ENCODE measurements at places on chromosomes 12 and 14.

DNA sequence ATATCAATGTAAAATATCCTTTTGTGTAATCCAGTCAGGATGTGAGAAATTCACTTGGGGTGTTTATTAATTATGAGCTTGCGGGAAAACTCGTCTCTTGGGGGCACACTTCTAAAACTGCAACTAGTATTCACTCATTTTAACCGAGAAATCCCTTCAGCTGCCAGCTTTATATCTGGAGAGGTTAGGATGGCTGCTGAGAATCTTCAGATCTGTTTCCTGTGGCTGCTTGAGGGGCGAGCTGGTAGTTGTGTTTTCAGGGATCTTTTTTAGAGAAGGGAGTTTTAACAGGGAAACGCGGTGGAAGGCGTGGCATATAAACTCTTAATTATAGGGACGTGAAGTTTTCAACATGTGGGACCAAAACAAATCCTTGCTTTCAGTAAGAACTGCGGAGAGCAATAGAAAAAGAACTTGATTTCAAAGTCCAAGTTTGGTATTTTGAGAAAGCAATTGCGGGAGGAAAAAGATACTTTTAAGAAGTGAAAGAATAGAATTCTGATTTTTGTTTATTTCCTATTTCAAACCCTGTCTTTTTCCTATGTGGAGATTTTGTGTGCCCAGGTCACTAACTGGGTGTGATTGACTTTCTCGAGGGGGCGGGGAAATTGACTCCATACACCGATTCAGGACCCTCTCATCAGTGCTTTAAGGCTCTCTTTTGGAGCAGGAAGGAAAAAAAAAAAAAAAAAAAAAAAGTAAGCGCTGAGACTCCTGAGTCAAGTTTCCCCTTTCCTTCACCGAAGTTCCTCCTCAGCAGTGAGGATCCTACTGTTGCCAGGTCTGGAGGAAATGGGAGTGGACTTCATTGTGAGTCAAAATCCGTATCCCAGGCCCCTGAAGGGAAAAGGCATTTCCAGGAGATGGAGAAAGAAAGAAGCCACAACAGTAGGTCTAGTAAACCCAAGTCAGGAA, 1.1 kb downstream of the PPFIBP1 start:
- DNase-seq = no peak

- DNase-seq = peak; percentile 23
Measured at GRCh38 chr12:101670007-101670671, 27.3 kb upstream of the CHPT1 start.

GRCh38 chr14:75427126-75427481, 718 bp upstream of the JDP2 start:
- no peak for DNase-seq

GRCh38 chr12:46585854-46586621, 213.5 kb upstream of the SLC38A2 start:
- peak; percentile 25 for DNase-seq

GRCh38 chr12:111819191-111820158, 22.6 kb upstream of the MAPKAPK5 start:
- DNase-seq = no peak

GRCh38 chr14:86597279-86597678, 1067.3 kb downstream of the FLRT2 start:
- DNase-seq = no peak

- no peak for DNase-seq
Measured at GRCh38 chr14:54554401-54554800, 12.5 kb upstream of the SAMD4A start.

DNA sequence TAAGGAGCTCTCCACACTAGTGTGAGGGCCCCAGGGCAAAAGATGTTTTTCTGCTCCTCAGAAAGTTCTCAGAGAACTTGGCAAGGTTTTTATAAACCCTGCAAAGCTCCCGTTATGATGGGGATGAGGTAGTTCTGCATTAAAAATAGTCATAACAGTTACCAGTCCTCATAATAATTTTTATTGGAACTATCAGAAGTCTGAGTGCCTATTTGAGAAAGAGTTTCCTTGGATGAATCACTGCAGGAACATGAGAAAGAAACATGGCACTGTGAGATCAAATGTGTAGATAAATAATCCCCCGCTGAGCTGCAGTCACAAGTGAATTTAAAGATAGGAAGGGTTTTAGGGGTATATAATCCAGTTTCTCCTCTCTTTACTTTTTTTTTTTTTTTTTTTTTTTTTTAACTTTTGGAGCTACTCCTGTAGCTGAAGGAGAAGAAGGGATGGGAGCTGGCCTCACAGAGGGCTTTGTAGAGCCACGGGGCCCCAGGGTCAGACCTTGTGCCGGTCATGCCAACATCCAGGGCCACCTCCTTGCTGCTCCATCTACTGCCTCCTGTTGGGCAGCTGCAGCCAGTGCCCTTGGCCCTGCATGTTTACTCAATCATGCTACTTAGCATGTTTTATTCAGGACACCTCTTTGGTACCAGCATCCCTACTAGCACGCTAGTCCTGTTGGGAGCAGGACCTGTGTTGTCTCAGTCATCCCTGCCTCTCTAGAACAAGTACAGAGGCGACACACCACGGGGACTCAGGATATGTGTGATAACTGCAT, 39.5 kb downstream of the EVL start:
- peak; percentile 25 for DNase-seq

DNA sequence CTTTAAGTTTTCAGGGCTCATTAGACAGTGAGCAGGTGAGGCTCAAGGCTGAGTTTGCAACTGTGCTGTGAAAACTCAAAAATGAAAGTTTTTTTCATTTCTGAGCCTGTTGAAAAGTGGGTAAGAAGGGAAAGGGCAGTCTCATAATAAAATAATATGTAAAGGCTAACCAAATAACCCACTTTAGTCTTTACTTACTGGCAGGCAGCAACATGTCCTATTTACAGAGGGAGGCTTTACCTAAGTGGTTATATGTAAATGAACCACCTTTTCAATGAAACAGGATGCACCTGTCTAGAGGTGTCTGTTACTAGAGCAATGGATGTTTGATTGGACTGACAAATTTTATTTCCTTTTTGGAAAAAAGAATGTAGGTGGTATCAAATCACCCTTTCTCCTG, 158.0 kb downstream of the ETV6 start:
- DNase-seq = no peak

DNA sequence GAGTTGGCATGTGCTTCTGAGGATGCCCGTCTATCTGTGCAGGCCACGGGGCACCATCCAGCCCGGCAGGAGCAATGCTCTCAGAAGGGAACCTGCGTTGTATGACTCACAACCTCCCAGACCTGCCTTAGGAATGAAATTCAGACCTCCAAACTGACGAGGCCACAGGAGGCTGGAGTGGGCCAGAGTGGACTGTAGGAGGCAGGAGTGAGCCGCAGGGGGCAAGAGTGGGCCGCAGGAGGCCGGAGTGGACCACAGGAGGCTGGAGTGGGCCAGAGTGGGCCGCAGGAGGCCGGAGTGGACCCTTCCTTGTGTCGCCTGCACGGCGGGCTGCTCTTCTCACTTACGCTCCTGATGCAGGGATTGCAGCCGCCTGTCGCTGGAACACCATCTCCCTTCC, 11.1 kb upstream of the FBRSL1 start:
- no peak for DNase-seq

DNA sequence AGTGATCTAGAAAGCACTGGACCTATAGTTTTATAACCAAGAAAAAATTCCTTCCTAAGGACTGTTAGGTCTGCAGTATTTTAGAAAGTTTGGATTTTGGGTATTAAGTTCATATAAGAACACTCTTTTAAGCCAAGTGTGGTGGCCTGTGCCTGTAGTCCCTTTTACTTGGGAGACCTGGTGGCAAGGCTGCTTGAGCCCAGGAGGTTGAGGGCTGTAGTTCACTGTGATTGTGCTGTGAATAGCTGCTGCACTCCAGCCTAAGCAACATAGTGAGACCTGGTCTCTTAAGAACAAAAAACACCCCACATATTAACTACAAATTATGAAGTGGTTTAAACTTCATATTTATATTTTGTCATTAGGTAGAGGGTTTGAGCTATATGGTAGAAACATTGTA, 9.7 kb downstream of the DNM1L start:
- no peak for DNase-seq

- no peak for DNase-seq
Measured at GRCh38 chr12:6193853-6194815, 6.1 kb upstream of the CD9 start.

DNA sequence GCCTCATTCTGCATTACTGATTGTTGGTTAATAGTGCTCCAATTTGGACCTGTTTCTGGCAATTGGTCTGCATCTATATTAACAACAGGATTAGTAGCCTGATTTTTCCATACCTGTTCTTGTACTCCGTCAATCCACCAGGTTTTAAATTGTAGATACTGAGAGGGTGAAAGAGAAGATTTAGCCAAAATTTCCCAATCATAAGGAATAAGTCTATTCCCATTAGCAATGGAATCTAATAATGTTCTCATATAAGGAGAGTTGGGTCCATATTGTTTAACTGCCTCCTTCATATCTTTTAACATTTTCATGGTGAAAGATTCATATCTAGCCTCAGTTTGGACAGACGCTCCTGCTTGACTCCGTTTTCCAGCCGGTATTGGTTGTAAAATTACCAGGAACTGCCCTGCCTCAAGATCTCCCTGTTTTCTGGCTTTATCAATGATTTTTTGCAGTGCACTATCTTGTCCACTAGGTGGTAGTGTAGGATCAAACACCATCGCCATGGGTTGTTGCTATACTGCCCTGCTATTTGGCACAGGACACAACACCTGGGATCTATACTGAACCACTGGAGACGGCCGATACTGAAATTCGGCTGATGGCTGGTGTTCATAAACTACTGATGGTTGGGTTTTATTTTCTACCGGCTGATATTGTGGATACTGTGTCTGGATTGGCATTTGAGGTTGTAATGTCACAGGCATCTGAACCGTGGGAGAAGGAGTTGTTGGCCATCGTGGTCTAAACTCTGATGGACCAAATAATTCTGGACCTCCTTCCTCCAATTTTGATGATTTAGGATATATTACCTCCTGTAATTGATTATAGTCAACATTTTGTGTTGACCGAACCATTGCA, 25.2 kb downstream of the DHRS4L2 start:
- DNase-seq = peak; percentile 14

GRCh38 chr14:49447540-49448107, 138.6 kb downstream of the RPS29 start:
- no peak for DNase-seq

DNA sequence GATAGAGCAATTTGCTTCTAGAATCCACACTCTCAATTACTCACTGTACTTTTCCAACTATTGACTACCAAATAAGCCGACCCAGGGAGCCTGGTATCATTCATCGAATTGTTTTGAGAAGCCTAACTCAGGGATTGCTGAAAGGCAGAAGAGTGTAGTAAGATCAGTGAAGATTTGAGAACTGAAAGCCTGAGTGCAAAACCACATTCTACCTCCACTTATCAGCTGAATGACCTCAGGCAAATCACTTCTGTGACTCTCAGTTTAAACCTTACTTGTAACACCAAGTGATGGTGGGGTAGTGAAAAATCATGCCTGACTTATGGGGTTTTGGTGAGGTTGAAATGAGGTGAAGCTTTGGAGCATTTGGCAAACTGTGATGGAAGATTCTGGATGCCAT, 126.1 kb upstream of the MAX start:
- no peak for DNase-seq

DNA sequence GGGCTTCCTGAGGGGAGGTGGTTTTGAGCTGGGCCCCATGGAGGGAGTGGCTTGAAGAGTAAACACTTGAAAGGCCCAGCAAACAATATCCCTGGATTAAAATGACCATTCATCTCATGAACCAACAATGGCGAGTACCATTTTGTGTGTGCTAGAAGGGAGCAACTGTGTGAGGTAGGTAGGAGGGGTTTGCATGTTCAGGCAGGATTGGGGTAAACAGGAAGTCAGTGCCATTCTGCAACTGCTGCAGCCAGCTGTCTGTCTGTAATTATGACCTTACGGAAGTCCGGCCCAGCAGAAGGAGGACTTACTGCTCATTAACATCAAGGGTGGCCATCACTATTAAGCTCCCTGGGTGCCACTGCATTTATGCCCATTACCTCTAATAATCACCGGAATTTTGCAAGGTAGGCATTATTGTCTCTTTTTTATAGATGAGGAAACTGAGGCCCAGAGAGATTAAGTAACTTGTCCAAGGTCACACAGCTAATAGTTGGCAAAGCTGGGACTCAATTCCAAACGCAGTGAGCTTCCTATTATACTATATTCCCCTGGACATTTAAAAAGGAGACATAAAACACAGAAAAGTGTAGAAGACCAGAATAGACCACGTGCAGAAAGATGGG, 16.6 kb upstream of the IFI27L2 start:
- no peak for DNase-seq

- no peak for DNase-seq
Measured at GRCh38 chr14:22981090-22981875, 1.1 kb downstream of the AJUBA start.

DNA sequence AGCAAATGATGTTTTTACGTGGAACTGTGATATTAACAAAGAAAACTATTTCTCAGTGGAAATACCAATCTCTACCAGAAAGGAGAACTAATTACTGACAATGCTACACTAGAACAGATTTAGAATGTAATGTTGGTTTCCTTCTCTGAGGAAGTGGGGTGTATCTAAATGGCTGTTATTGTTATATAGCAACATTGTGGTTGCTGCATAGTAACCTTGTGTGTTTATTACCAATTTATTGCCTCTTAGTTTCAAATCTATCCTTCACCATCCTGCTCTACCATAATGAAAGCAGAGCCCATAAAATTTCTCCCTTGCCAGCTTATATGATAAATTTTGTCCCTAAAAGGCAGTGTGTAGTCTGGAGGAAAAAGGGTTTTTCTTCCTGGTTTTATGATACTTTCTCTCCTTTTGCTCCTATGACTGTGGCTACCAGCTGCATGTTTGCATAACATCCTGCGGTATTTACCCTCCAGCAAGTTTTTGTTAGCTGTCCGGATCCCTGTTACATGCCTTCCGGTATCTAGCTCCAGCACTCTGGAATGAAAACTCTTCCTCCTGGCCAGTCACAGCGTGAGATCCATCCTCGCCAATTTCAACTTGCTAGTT, 5.7 kb upstream of the KLRK1 start:
- DNase-seq = no peak

DNA sequence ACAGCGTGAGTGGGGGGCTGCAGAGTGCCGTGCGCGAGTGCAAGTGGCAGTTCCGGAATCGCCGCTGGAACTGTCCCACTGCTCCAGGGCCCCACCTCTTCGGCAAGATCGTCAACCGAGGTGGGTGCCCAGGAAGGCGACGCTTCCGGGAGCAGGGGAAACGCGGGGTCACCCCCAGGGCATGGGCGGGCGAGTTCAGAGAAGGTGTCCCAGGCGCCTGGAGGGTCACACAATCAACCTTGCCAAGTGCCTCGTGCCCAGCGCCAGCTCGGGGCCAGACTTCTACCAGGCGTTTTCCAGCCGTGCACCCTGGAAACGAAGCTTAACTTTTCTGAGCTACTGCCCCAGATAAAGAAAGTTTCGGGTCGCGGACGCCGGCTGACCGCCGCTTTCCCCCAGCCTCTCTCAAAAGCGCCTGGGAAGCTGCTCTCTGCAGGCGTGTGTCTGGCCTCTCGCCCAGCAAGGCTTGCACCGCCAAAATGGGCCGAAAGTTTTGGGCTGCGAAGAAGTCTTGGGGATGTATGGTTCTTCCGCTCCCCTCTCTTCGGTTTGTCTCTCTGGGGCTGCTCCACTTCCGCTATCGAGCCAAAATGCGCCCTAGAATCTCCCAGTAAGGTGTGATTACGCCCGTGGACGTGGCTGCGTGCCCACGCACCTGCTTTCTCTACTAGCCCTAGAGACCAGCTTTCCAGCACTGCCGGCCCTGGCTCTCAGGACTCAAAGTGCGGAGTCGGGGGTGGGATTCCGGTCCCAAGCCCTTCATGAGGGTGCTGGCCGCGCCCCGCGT, 1.7 kb downstream of the WNT1 start:
- DNase-seq = no peak

Measured in stimulated activated CD4-positive, alpha-beta T cell treated with anti-CD3 and anti-CD28 coated beads, Interleukin-2, amount 100 ng/mL, for 24 hours (primary cell).